Fibroblast of skin of right biceps (primary cell): ENCODE measurements at places on chromosomes 7 and 10.

DNA sequence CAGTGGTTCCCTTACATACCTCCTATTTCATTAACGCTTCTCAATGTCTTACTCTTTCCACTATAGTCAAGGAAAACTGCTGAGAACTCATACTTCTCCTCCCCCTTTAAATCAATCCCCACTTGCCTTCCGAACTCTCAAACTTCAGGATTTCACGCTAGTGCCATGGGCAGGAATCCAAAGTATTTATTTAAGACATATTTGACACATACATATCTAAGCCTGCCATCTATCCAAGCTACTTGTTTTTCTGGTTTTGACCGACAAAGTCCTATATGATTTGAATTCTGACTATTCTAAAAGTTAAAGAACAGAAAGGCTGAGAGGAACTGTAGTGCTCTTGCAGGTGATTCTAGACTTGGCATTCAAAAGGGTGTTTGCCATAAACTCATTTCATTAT is 51.8 kb downstream of the CCDC6 start:
- DNase-seq = no peak

GRCh38 chr7:158995514-158995913 is 139.2 kb downstream of the DYNC2I1 start:
- no peak for DNase-seq

- no peak for DNase-seq
These were observed 229.5 kb downstream of the GATA3 start for GRCh38 chr10:8283986-8284385.

DNA sequence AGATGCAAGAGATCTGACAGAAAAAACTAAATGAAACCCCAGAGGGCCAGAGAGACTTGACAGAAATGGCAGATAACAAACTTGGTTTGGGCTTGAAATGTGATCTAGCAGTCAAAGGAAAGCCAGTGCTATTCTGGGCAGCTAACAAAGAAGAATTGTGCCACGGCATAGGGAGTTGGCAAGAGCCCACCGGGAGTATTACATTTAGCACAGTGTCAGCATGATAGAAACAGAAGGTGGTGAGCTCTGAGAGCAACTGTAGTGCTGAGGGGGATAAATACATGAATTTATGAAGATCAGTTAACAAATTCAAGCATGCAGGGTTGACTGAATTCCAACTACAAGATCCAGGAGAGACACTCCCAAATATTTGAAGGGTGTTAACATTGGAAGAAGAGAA is 91.1 kb downstream of the AHCYL2 start:
- no peak for DNase-seq

- peak; percentile 91 for DNase-seq
These were observed 140.5 kb downstream of the BICC1 start for GRCh38 chr10:58653139-58653538.

- no peak for DNase-seq
These were observed 16.5 kb downstream of the MGMT start for GRCh38 chr10:129483430-129484010.

- DNase-seq = no peak
These were observed 19.5 kb upstream of the CARD11 start for GRCh38 chr7:3063016-3063753.

GRCh38 chr7:36300696-36301350 is 88.8 kb upstream of the ANLN start:
- no peak for DNase-seq

GRCh38 chr10:89258881-89259280 is 7.3 kb upstream of the LIPA start:
- DNase-seq = no peak

- DNase-seq = peak; percentile 90
These were observed 312.0 kb downstream of the RNLS start for GRCh38 chr10:88270871-88271713.

- no peak for DNase-seq
These were observed 142.6 kb upstream of the RNF32 start for GRCh38 chr7:156497776-156498509.

DNA sequence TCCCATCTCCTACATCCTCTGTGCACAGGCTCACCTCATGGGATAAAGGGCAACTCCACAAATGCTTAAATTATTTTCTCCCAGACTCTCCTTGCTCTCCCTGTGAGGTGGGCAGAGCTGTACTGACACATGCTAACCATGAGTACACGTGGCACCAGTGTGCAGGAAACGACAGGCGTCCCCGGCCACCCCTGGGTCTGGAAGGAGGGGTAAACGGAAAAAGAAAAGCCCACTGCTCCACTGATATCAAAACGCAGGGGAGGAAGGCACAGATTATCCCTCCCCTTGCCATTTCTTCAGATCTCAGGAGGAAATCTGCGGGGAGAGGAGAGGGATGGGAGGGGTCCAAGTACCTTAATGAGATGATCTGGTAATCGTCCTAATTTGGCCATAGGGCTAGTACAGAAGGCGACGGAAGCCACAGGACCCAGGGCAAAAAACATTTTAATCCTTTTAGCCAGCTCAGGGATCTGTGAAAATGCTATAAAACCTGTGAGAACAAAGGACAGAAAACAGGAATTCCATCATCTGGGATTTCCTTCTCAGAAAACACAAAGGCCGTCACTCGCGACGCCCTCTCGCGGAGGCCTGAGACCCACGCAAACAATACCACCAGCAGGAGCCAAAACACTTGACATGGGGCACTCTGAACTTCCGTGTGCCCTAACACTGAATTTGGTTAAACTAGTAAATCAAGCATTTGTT is 17.8 kb upstream of the CH25H start:
- no peak for DNase-seq

- peak; percentile 54 for DNase-seq
These were observed 7.0 kb downstream of the GSAP start for GRCh38 chr7:77409005-77409738.

- DNase-seq = no peak
These were observed 54.0 kb upstream of the HECW1 start for GRCh38 chr7:43058271-43059066.

DNA sequence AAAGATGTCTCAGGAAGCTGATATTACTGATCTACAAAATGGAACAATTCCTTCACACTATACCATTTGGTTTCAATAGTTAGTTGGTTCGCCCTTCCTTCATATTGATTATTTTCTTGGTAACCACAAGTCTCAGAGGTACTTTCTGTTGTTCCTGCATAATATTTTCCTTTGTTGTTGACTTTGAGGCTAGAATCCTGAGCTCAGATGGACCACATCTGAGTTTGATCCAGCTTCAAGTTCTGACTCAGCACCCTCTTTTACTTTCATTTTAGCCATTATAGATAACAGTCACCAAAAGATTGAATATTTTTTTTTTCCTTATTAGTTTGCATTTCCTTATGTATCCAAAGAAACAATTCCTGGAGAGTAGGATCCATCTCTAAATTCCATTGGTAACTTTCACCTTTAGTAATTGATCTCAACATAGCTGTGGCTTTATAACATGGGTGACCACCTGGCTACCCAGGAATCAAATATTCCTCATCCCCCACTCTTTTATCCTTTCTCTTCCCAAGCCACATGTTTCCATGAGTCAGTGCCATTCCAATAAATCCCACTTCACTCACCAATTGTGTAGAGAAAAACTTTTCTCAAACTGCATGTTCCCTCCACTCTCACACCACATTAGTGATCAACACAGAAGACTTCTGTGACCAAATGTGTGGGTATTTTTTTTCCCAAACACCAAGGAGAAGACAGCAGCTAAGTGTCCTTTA is 9.7 kb upstream of the ABCA13 start:
- peak; percentile 34 for DNase-seq

DNA sequence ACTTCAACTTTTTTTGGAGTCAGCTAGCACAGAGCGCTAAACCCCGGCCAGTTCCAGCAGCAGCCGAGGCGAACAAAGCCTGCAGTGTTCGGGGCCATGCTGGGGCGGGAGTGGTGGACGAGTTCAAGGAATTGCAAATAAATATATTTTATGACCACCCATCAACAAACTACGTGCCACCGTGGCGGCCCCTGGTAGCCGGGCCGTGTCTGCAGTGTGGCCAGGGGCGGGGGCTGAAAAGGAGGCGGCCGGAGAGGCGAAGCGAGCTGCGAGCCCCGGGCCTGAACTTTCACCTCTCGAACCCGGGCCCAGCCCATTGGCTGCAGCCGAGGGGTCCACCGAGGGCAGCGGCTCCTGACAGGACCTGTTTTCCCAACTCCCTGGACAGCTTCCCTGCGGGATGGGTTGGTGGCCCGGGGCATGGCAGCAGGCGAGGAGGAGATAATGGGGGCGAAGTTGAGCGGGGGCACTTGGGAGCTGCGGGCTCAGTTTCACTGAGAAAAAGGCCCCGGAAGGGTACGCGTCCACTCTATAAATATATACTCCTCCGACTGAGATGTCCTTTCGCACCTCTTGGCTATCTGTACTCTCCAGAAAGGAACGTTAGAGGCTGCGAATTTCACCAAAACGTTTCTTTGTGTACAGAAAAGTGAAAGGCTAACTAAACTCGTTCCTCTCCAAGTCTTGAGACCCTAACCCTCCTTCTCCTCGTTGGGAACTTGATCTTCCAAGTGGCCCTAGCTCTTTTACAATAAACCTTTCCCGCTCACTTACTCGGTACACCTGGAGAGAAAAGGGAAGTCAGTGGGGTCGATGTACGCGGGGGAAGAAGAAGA is 164.6 kb upstream of the PPP1R3A start:
- peak; percentile 21 for DNase-seq

DNA sequence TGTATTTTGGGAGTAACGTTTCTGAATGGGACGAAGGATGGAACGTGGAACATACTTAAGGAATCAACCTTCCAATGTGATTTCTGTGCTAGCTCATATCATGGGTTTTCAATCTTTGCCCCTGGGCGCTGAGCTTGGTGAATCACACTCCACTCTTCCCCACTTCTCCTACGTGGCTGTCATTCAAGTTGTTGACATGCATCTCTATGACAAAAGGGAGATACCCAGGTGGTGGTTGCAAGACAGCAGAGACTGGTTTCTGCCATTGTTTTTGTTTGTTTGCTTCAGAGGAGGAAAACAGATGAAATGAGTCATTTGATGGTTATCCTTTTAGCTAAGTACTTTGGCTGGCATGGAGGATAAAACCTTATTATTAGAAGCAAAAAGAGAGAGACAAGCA is 573.9 kb downstream of the GATA3 start:
- DNase-seq = no peak

GRCh38 chr10:71339796-71340589 is 20.9 kb downstream of the SLC29A3 start:
- no peak for DNase-seq

- DNase-seq = no peak
These were observed 164.4 kb downstream of the GLRX3 start for GRCh38 chr10:130300608-130301020.

GRCh38 chr10:21336476-21337170 is 188.9 kb downstream of the SKIDA1 start:
- DNase-seq = peak; percentile 99

- DNase-seq = no peak
These were observed 84.8 kb upstream of the LRRC4 start for GRCh38 chr7:128115821-128116723.

DNA sequence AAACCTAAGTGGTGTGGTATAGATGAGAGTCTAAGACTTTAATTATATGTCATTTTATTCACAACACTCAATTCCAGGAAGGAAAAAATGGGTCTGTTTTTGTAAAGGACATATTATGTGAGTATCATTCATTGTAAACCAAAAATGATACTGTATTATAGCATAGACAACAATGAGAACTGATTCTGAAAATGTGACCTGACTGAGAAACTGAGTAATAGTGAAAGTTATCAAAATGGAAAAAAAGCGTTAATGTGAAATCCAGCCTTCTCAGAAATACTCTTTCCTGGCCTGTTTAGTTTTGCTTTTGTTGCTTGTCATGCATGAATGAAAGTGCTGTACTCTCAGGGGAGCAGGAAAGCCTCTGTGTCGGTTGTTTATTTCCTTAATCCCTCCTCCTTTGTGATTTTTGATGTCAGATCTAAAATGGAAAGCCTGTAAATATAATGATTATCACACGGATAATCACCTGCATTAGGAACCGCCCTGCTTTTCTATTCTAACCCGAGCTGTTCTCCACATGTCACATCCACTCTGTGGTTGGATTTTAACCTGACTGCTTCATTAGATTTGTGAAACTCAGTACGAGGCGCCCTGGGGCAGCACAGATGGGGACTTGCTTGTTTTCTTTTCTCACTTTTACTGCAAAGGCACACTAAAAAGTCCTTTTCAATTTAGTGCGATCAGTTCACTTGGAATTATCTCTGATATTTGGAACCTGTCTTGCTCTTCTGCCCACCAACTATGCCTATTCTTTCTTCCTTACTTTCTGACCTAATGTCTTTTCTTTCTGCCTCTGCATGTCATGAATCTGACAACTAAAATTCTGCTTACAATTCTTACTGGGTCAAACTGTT is 240.9 kb upstream of the KAT6B start:
- DNase-seq = no peak

- DNase-seq = peak; percentile 3
These were observed 609.4 kb upstream of the C7orf33 start for GRCh38 chr7:147980826-147981813.

DNA sequence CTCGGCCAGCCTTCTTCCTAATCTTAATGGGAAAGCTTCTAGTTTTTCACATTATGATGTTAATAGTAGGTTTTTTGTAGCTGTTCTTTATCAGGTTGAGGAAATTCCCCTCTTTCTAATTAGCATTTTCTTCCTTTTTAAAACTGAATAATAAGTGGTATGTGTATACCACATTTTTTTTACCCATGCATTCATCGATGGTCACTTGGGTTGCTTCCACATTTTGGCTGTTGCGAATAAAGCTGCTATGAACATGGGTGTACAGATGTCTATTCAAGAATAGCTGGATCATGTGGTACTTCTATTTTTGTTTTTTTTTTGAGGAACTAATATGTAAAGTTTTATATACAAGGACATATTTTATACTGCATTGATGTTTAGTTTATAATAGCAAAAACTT is 44.3 kb downstream of the NRF1 start:
- DNase-seq = no peak

DNA sequence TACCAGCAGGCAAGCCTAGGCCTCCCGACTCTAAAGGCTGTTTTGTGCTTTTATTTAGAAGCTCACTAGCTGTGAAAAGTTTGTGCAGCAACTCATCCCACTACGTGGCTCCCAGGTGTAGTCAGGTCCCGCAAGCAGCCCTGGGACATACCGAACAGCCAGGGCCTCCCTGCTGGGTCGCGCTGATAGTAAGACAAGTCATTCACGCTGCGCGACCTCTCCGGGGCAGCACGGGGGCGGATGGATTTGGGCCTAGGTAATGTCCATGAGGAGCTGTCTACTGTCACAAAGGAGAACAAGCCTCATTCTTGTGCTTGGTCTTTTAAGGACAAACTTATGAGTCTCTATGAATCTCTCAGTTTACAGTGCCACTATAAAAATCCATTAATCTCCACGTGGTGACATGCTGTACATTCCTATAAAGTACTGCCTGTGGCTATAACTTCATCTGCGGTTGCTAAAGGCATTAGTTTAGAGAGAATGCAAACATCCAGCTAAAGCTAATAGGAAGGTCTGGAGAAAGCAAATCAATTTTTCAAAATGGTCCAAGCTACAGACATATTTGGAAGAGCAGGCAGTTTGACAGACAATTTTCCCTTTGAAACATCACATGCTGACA is 546.8 kb downstream of the PHTF2 start:
- peak; percentile 50 for DNase-seq

DNA sequence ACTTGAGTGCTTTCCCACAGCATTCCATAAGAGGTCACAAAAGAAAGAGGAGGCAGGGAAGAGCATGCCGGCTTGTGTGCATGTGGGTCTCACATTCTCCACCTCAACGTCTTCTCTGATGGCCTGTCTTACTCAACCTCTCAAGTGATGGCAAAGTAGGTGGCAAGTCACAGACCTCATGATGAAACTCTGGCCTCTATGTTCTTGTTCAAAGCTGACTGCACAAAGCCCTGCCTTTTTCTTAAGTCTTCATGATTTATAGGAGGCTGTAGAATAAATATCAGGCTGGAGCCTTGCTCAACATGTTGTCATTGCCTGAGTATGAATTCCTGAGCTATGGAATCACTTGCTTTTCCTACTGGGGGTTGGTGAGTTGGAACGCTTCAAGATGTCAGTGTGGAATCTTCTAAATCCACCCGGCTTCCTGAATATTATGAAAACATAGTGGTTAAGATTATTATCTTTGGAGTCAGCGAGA is 213.6 kb upstream of the INHBA start:
- peak; percentile 100 for DNase-seq
